ENCODE measurements at places on chromosomes 7 and 10.

GRCh38 chr7:43314379-43315158, 202.1 kb downstream of the HECW1 start:
- DNase-seq: no peak

DNA sequence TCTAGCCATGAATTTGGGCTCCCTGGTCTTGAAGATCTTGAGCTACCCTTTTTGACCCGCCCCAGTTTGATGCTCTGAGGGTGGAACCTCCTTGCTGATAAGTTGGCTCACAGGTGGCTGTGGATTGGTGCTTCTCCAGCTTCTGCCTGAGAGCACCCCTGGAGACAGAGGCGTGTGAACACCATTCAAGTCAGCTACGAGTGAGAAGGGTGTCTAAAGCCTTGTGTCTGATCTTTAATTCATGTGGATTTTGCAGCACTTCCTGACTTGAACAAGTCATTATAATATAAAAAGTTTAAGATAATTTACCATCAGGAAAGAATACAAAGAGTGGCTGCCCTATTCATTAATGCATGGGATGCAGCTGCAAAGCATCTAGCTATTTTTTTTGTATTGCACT, 37.7 kb upstream of the GOLGA7B start:
- DNase-seq: no peak

GRCh38 chr10:122855745-122856144, 10.1 kb upstream of the CUZD1 start:
- DNase-seq: no peak

- DNase-seq: no peak
These were observed 158.2 kb downstream of the SPAG6 start for GRCh38 chr10:22503315-22504088.

- DNase-seq: no peak
These were observed 72.6 kb downstream of the COBL start for GRCh38 chr7:51244053-51244452.

DNA sequence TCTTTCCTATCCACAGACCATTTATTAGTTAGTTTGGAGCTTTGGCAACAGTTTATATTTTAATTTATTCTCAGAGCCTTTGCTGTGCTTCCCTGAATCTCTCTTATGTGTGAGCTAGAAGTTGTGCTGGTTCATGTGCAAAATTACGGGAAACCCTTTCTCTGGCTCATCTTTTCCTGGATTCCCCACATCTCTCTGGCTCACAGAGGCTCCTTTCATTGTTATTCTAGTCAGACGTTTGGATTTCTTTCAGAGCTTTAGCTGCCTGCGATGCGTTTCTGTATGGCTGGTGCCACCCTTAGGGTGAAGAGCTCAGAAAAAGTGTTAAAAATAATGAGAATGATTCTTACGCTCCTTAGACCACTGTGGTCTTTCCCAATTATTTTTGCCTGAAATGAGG, 53.3 kb downstream of the TPST1 start:
- no peak for DNase-seq

GRCh38 chr7:44155191-44156185, 14.4 kb upstream of the MYL7 start:
- DNase-seq: no peak

DNA sequence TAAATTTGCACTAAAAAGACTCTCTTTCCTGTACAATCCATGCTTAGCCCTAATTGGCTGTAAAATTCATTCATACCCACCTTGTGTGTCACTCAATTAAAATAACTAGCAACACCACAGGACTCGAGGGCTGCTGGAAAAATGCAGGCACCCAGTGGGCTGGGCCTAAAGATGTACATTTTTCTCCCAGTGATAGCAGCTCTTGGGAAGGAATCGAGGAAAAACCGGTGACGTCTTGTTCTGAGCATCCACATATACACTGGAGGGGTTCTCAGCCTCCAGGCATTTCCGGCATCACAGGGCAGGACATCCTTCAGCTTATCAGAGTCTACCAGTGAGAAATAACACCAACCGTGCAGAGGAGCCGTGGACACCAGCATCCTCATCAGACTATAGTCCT, 85.8 kb upstream of the PITRM1 start:
- no peak for DNase-seq

- no peak for DNase-seq
These were observed 300.6 kb downstream of the GFRA1 start for GRCh38 chr10:115972426-115972825.

GRCh38 chr10:30384701-30385201, 35.7 kb upstream of the MTPAP start:
- DNase-seq: peak; percentile 39

- DNase-seq: no peak
These were observed 9.2 kb downstream of the CREM start for GRCh38 chr10:35135861-35136260.

DNA sequence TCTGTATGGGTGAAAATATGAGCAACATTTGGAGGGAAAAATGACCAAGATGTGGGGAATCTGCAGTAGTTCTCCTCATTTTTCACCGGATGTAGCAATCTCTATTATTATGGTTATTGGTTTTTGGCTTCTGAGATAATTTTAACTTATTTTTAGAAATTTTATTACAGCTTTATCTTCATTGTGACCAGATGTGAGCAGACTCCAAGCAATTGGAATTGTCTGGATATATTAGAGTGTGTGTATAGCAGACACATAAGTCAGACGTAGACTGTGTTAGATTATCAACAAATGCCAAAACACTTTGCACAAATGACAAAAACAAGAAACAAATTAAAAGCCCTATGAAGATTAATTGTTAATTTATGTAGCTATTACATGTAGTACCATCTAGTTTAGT, 249.1 kb downstream of the DNAJB9 start:
- DNase-seq: no peak

- no peak for DNase-seq
These were observed 283.7 kb upstream of the SMIM30 start for GRCh38 chr7:113402005-113402404.

DNA sequence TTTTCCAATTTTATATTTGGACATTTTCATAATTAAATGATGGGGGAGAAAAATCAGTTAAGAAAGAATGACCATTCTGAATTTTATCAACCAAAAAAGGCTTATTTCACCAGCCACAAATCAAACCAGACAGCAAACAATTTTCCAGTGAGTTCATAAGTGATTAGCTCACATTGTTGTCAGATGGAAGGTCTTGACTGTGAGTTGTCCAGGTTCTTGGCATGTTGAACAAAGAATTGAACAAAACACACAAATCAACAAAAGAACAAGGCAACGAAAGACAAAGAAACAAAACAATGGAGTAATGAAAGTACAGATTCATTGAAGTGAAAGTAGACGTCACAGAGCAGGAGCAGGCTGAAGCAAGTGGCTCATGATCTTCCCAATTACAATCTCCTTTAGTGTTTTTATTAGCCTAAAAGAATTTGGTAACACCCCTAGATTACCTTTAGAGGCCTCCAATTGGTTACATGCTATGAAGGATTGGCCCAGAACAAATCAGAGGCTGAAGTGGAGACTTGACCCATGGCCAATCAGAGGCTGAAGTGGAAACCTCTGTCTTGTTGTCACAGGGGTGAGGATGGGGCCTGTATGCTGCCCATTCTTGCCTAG, 248.7 kb downstream of the NEBL start:
- DNase-seq: no peak

GRCh38 chr7:101644879-101645278, 15.8 kb upstream of the MYL10 start:
- no peak for DNase-seq

- no peak for DNase-seq
These were observed 59.5 kb downstream of the ASB13 start for GRCh38 chr10:5606864-5607263.

- DNase-seq: peak; percentile 48
These were observed 88.7 kb upstream of the MYL10 start for GRCh38 chr7:101717628-101718357.

GRCh38 chr7:15947754-15948153, 261.3 kb upstream of the MEOX2 start:
- no peak for DNase-seq

GRCh38 chr7:106778656-106779250, 86.3 kb upstream of the PIK3CG start:
- DNase-seq: no peak

- no peak for DNase-seq
These were observed 142.5 kb upstream of the RET start for GRCh38 chr10:42934351-42934811.

GRCh38 chr10:98172495-98172894, 38.0 kb downstream of the R3HCC1L start:
- no peak for DNase-seq

DNA sequence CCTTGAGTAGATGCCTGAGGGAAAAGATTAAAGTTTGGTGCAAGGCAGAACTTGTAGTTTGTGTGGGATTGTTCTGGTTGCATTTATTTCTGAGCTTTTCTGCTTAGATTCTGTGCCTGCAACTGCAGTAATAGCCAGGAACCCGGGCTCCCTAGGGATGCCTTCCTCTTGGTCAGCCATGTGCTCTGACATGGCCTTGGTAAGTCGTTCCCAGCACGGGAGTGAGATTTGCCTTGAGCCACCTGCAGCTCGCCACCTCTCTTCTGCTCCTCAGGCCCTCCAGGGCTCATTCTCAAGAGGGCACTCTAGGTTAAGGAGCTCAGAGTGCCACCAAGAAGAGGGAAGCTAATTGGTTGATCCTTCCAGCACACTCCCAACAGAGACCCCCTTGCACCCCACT, 350.6 kb upstream of the MKI67 start:
- DNase-seq: no peak

DNA sequence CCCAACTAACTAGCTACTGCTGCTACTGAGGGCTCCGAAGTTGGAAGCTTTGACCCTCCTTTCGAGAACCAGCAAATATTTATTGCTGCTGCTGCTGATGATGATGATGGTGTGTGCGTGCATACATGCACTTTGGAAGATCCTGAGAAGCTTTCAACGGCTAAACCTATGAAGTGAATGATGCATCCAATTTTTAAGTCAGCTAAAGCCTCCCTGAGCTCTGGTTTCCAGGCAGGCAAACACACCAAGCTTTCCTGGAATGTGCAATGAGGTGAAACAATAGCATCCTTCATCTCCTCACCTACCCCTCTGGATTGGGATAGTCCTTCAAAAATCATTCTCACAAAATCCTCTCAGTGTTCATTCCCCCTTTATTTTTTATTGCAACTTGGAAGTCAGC, 13.9 kb downstream of the MACC1 start:
- no peak for DNase-seq

DNA sequence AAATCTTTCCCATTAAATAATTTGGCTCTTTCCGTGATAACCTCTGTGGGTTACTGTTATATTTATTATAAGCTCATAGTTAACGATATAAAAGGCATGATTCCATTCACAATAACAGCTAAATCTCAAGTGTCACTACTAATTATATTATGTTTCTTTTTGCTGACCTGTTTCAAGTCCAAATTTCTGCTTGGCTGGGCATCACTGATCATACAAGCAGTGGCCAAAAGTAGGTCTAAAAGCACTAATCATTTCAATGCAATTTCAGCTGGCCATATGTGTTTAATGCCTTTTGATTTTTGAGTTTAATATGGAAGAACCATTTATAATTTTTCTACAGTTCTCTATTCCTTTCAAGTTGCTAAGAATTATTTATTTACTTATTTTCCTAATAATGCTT, 110.7 kb downstream of the SEMA3A start:
- DNase-seq: no peak

GRCh38 chr7:1223196-1223981, 9.3 kb upstream of the UNCX start:
- no peak for DNase-seq

GRCh38 chr10:110777017-110777416, 94.7 kb upstream of the PDCD4 start:
- no peak for DNase-seq

- no peak for DNase-seq
These were observed 129.8 kb upstream of the RSU1 start for GRCh38 chr10:16947069-16947468.

DNA sequence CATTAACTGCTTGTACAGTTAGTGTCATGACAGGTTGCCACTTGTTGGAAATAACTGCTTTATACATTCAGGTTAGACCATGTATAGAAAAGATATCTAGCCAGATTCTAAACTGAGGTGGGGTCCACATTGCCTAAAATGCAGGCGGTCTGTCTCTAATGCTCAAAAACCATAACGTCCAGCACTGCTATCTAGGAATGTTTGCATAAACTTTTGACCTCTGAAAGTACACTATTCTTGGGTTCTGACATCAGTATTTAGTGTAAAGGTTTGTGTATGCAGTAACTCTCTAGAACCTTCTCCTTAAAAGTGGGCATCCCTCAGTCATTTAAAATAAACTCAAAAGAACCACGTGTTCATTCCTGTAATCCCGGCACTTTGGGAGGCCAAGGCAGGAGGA, 10.3 kb upstream of the FAM171A1 start:
- DNase-seq: no peak

Measured in D721Med (cell line).